ENCODE measurements at places on chromosomes 5 and 9.

DNA sequence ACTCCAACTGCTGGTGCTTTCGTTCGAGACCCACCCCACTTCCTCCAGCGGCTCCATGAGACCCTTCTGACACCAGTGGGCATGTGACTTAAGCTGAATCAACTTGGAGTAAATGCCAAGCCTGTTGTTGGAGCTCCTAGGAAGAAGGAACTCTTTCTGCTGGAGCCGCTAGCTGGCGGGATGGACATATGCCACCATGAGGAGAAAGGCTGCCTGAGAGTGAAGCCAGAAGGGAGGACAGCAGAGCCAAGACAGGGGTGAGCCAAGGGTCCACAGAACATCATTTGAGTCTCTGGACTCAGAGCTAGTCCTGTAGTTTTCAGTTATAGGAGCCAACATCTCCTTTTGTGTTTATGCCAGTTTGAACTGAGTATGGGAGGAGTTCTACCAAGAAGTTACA lies 35.9 kb downstream of the ANXA6 start:
- DNase-seq, result no peak

GRCh38 chr5:22754155-22754554 lies 99.0 kb downstream of the CDH12 start:
- no peak for DNase-seq

GRCh38 chr9:92480291-92480771 lies 2.0 kb downstream of the ASPN start:
- no peak for DNase-seq

- DNase-seq, result peak; percentile 25
These were observed 40.9 kb upstream of the GLDC start for GRCh38 chr9:6686396-6686795.

GRCh38 chr5:32506799-32507198 lies 62.3 kb upstream of the ZFR start:
- DNase-seq, result no peak

DNA sequence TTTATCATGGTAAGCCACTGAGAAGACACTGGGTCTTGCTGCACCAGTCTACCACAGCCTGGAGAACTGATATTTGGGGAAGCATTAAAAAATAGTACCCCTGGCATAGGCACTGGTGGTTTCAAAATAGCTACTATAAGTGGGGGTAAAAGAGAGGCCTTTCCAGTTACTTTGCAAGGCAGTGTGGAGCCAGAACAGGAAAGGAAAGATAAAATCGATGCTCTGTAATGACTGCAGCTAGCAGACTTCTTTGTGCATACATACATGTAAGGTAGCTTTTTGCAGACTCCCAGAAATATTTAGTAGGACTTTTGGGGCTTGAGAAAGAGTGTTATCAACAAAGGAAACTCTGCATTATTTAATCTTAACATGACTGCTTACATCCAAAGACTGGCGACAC lies 31.3 kb upstream of the ALDOB start:
- DNase-seq, result no peak

- DNase-seq, result peak; percentile 30
These were observed 4.2 kb downstream of the ARID3C start for GRCh38 chr9:34624475-34625185.

DNA sequence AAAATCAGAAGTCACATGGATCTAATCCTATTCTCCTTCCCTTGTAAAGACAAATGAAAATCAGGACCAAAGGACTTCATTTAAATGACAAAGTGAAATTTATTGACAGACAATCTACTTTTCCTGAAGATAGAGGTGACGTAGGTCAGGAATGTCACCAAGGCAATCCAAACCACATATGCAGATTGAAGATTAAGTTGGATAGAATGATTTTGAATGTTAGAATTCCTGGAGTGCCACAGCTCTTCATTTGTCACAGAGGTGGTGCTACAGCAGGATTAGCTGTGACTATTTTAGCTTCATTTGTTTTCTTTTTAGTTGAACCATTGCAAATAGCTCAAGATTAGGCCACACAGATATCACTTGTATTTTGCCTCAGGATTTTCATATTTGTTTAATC lies 736.0 kb upstream of the ARRDC3 start:
- peak; percentile 91 for DNase-seq
